Natural killer cell treated with Interleukin-12 subunit alpha and Interleukin-12 subunit beta and Interleukin-15 and Interleukin-18, amount 100 ng/mL, for 72 hours (primary cell): ENCODE measurements at places on chromosomes 3 and 15.

GRCh38 chr3:125435231-125435630, 60.1 kb upstream of the ZNF148 start:
- no peak for DNase-seq

DNA sequence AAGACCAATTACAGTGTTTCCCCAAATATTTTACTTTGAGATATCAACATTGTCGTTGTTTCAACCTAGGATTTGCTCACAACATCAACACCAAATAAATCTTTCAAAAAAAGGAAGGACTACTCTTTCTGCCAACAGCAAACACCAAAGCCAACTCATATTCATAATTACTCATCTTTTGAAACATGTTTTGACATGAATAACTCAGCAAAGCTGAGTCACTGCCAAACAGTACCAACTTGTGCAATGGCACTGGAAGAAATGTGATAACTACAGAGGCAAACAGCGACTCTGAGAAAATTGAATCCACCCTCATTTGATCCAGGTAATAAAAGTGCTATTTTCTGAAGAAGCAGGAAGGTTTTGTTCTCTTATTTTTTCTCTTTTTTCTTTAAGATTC, 67.2 kb downstream of the PEX5L start:
- DNase-seq = no peak

GRCh38 chr15:88623061-88623460, 1.9 kb downstream of the AEN start:
- DNase-seq = no peak

- DNase-seq = no peak
Measured at GRCh38 chr15:51696566-51696965, 15.3 kb downstream of the SCG3 start.

GRCh38 chr15:41689834-41690233, 29.6 kb downstream of the MGA start:
- no peak for DNase-seq

DNA sequence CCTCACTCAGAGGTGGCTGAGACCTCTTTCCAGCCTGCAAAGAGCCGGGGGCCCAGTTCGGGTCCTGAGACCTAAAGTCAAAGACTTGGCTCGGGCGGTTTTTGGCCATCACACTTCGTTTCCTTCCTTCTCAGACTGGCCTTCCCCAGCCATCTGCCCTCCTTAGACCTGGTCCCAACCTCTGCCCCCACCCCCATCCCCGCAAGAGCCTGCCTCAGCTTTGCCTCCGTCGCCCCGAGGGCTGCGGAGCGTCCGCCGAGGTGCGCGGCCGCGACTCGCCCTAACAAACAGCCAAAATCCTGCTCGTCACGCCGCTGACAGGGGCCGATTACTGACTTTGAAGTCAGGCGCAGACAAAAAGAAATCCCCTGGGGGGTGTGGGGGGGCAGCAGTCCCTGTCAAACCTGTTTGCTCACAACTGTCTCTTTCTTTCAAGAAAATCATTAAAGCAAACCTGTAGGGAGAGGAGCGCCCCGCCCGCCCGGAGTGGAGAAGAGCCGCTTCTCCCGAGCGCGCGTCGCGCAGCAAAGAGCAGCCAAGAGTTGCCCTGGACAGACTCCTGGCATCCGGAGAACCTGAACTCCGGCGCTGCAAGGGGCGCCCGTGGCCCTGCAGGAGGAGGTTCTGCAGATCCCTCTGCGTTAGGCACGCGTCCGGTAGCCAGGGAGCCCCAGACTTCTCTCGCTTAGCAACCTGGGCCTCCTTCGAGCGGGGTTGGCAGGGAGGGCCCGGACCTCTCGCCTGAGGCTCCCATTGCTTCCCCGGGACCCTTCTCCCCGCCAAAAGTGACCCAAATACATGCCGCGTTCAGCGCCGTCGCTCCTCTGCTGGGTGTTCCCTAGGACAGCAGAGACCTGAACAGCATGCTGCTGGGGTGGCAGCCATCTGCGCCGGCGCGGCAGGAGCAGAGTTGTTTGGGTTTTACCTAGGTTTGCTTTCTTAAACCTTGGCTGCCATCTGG, 4.5 kb downstream of the SOX14 start:
- no peak for DNase-seq

DNA sequence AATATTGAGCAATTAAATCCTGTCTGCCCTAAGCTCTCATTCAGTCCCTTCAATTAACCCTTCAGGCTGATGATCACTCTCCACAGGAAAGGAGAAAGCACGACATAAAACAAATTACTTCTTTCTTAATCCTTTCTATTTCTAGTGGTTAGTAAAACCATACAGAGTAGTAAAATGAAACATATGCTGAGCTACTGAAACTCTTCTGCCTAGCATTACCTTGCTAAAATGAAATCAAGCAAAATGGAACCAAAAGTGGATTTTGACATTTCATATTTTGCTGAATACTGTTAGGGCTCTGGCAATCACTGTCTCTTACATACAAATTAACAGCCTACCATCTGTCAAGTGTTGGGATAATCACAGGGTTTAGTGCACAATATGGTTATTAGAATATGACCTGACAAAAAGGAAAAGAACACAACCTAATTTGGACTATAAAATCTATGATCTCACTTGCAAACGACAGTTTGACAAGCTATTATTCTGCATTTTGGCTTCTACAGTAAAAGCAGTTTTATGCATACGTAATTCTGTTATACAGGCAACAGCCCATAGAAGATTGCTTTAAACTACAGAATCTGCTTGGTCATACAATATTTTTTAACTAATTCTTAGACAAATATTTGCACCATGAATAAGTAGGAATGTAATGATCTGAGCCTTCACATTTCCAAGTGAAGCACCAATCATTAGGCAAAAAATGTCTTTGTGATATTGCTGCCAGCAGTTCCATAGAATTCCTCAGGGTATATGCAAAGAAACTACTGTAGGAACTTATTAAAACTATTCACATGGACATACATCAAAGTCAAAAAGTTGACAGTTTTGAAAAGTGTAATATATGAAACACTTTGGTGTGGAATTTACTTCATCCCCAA, 105.0 kb downstream of the FHIT start:
- DNase-seq = no peak

DNA sequence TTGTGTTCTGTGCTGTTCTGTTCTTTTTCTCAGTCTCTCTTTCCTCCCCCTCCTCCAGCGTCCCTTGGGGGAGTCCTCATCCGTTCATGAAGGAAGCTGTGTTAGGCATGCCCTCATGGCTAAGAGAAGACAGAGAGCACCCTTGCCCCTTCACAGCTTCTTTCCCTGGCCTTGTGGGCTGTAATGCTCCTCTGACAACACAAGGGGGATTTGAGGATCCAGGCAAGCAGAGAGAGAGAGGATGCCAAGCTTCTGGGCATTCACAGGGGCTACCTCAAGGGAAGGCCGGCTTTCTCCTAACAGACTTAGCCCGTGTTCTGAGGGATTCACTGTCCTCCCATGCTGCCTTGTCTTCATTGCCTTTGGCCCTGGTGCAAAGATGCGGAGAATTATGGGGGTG, 389.5 kb downstream of the LRTM1 start:
- DNase-seq = no peak

- DNase-seq = no peak
Measured at GRCh38 chr15:67472957-67473356, 48.0 kb upstream of the C15orf61 start.

- no peak for DNase-seq
Measured at GRCh38 chr3:51538115-51538458, 432 bp upstream of the RAD54L2 start.

- no peak for DNase-seq
Measured at GRCh38 chr3:40097131-40098117, 212.1 kb upstream of the EIF1B start.

DNA sequence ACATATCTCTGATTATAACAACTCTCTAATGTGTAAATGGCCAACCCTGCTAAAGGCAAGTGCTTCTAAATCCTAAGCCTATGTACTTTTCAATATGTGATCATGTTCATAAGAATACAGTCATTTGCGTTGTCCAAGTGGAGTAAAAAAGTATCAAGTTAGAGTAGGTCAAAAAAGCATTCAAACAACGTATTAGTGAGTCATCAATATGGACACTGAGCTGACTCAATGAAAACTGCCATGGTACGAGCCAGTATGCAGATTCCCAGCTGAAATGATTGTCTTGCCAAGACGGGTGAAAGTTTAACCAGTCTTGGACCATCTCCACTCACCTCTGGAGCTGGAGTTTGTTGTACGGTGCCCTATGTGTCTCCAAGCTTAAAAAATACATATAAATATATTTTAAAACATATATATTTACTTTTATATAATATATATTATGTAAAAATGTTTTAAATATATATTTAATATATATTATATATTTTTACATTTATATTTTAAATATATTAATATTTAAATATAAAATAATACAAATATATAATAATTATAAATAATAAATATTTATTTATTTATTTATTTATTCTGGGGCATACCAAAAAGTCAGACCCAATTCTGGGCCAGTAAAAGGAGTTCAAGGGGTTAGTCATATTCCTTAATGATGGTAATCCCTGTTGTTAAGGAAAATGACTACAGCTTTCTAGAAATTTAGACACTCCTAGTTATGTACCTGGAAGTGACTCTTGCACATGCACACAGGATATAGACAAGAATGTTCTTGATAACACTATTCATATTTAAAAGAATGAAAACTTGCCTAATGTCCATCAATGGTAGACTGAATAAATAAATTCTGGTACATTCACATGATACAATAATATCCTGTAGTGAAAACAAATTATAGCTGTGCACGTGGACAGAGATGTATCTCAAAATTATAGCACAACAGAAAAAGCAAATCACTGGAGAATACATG, 27.2 kb downstream of the PLSCR4 start:
- DNase-seq = no peak

- DNase-seq = no peak
Measured at GRCh38 chr15:101841656-101842055, 29.7 kb downstream of the OR4F15 start.

- DNase-seq = no peak
Measured at GRCh38 chr3:133475245-133476010, 75.6 kb downstream of the BFSP2 start.

DNA sequence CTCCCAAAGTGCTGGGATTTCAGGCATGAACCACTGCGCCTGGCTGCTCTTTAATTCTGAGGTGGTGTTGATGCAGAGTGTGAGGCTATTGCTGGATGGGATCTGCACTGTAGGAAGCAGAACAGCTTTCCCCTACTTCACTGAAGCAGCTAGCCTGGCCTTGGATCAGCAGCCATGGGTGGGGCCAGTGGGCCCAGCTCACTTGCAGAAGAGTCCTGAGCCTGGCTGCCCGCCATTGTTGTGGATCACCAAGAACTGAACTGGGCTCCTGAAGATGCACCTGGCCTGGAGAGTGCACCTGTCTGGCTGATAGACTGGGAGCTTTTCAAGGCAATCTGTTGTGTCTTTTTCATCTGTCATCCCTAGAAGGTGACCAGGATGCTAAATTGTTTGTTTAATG, 11.9 kb downstream of the TLNRD1 start:
- no peak for DNase-seq

GRCh38 chr3:21621181-21621651, 129.8 kb downstream of the ZNF385D start:
- no peak for DNase-seq

- no peak for DNase-seq
Measured at GRCh38 chr3:122343654-122344053, 18.6 kb downstream of the CSTA start.
